CD4-positive, alpha-beta T cell treated with Interferon alpha-2 for 1 hour (primary cell): ENCODE measurements at places on chromosomes 3 and 15.

DNA sequence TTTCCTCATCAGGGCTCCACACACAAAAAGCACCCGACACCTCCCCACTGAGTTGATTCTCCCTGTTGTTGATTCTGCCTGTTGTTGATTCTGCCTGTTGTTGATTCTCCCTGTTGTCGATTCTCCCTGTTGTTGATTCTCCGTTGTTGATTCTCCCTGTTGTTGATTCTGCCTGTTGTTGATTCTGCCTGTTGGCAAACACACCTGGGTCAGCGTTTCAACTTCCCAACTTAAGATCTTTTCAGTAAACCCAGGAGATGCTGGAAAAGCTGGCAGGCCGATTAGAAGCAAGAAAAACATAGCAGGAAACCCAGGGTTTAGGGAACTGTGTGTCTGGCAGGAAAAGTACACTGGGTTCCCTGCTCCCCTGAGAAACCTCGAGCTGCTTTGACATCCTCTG lies 47.9 kb downstream of the TNK2 start:
- DNase-seq = no peak

DNA sequence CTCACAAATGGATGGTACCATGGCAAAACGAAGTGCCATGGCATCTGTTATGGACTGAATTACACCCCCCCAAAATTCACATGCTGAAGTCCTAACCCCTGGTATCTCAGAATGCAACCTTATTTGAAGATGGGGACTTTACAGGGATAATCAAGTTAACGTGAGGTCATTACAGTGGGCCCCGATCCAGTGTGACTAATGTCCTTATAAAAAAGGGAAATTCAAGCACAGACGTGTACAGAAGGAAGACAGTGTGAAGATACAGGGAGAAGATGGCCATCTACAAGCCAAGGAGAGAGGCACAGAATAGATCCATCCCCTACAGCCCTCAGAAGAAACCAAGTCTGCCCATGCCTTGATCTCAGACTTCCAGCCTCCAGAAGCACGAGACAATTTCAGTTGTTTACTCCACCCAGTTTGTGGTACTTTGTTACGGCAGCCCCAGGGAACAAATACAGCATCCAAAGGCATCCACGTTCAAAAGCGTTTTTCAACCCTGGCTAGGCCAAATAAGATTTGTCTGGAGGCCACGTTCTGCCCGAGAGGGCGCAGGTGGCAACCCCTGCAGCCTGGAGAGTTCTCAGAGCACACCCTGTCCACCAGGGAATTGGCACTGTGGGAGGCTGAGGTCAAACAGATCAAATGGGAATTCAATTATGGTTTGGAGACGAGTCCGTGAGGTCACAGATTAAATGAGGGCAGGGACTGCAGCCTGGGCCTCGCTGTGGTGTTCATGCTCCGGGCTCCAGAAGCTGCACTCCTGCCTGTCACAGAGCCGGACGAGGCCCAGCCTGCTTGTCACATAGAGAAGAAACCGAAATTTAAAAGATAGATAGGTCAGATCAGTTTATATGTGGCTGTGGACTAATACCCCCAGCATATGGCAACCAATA lies 494.8 kb downstream of the SHQ1 start:
- DNase-seq = no peak

GRCh38 chr3:129908417-129908816 lies 14.9 kb upstream of the TMCC1 start:
- no peak for DNase-seq

GRCh38 chr3:153628591-153628990 lies 466.6 kb downstream of the RAP2B start:
- no peak for DNase-seq

DNA sequence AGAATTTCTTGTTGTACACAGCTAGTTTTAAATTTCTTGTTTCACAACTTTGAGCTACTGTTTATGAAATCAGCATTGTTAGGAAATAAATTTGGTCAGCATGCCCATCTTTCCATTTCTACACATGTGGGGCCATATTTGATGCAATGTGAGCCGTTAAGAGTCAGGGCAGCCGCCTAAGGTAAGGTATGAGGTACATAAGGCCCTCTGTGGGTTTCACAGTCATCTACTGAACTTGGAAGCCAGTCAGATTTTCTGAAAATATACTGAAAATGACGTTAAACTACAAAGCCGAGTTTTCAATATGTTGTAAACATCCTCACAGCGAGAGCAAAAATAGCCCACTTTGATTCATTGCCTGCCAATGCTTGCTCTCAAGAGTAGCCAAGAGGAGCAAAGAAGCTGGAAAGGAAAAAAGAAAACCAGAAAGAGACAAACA lies 94.7 kb upstream of the PDZRN3 start:
- no peak for DNase-seq

DNA sequence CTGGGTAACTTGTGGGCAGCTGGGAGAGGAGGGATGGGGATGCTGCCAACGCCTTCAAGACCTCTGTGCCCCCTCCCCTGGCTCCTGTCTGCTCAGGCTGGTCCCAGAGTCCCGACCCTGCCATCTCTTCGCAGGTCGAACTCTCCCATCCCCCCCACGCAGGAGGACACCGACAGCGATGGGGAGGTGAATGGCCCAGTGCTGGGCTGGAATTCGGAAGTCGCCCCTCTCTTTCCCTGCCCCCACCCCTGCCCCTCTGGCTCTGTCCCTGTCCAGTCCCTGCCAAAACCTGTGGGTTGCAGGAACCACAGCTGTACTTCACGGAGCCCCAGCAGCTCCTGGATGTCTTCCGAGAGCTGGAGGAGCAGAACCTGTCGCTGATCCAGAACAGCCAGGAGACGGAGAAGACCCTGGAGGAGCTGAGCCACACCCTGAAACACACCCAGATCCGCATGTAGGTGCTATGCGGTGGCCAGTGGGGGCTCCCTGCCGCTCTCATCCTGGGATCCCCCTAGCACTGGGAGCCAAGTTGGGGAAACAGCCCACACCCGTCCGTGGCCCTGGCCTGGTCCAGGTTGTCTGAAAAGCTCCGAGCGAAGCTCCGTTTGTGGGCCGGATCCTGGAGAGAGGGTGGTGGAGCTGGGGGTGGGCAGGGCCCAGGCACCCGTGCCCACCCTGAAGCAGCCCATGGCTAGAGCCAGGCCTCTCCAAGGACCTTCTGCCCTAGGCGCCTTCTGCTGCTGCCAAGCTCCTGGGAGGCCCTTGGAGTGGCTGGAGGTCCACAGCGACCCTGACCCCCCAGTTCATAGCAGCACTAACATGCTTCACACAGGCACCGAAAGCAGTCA lies 28.7 kb downstream of the CFAP100 start:
- DNase-seq = no peak

GRCh38 chr3:109994853-109995252 lies 657.5 kb upstream of the DPPA4 start:
- no peak for DNase-seq

GRCh38 chr15:49124371-49124770 lies 31.0 kb downstream of the COPS2 start:
- DNase-seq = no peak

DNA sequence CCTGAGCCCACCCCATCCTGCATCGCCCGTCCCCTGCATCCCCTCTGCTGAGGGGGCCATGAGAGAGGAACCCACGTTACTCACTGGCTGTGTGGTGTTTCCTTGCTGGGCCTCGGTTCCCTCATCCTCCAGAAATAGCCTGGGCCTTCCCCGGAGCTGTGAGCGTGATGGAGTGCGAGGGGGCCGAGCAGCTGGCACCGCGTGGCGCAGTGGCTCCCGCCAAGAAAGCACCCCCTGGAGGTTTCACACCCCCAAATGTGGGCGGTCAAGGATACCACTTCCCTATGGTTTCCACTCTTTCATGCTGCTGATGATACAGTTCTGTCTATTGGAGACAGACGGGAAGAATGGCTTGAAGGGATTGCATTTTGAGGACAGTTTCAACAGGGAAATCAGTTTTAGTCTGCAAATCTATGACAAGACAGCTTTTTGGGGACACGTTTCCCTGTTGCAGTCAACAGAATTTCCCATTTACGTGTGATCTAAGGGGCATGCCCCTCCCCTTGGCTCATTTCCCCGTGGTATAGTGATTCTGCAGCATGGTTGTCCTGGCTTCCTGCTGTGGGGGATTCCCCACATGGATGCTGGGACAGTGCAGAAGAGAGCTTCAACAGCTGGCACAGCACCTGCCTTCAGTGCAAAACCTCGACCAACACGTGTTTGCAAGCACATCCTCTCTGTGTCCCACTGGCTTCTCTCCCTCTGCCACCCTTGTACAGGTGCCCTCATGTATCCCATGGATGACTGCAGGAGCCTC lies 377.5 kb downstream of the LRTM1 start:
- DNase-seq = no peak

GRCh38 chr3:43077261-43077660 lies 28.6 kb downstream of the POMGNT2 start:
- no peak for DNase-seq

DNA sequence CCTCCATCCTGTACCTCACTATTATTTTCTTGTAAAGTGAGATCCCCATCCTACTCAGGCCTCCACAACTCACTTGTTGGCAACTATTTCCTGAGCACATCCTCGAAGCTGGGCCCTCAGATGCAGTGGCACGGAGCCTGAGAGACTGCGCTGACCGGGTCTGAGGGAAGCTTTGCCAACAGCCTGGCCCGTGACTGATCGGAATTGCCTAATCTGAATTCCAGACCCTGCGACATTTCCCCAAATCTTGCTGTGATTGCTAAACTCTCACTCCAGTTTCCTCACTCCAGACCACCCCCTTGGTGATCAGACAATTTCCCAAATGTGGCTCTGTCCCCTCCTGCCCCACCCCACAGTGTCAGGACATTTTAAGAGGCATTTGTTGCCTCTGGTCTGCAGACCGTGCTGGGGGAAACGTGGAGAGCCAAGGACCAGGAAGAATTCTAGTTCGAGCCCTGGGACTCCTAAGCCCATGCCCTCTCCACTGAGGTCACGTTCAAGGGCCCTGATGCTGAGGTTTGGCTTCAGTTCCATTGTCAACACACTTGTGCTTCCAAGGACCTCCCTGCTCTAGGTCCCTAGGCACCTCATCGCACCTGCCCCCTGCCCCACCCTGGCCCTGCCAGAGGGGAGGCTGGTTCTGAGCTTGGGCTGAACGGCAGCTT lies 22.8 kb downstream of the KLHL25 start:
- DNase-seq = no peak

- no peak for DNase-seq
These were observed 622 bp upstream of the ZNF589 start for GRCh38 chr3:48240000-48240963.

- DNase-seq = no peak
These were observed 33.8 kb downstream of the CCDC54 start for GRCh38 chr3:107411056-107411455.

DNA sequence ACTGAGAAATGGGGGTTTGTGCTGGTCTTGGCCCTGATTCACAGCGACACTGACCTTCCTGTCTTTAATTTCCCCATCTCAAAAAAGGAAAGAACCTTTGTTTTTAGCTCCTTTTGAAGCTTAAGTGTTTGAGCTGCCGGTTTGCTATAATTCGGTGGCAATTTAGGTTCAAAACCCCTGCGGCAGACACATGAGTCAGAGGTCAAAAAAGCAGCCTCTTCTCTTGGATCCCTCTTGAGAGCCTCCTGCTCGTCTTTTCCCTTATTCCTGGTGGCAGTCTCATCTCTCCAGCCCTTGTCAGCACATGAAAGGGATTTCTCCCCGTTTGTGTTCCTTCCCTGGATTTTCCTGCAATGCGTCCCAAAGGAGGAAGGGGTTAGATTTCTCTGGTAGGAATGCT lies 64.5 kb downstream of the GRIP2 start:
- no peak for DNase-seq
